ENCODE measurements at places on chromosomes 7 and 10.

DNA sequence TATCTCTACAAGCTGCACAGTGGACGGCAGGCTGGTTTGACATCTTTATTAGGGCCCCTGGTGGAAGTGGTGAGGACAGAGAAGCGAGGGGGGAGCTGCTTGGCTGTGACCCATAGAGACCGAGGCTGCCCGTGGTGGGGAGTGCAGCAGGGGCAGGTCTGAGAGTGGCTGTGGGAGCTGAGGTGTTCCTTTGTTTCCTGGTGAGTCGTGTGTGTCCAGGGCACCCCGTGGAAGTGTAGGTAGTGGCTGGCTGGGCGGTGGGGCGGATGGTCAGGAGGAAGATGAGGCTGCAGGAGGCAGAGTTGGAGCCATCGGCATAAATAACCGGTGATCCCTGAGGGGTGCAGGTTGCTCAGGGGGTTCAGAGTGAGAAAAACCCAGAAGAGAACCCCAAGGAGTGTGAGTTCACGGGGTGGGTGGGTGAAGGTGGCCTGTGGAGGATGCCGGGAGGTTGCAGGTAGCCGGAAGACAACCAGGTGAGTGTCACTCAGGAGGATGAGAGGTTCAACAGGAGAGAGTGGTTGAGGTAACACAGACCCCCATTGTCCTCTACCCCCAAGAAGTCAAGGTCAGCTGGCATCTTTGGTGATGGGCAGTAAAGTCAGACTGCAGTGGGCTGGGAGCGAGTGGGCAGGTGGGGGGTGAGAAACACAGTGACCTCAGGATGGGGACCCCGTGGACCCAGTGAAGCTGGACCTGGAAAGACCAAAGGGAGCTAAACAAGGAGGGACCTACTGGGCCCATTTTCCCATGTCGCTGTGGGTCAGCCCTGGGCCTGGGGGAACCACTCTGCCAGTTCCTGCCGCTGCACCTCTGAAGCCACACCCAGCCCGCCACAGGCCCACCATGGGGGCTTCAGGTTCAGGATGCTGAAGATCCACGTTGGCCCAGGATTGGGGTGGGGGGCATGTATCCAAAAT is 7.8 kb downstream of the ATP6V0E2 start:
- peak; percentile 1 for DNase-seq

DNA sequence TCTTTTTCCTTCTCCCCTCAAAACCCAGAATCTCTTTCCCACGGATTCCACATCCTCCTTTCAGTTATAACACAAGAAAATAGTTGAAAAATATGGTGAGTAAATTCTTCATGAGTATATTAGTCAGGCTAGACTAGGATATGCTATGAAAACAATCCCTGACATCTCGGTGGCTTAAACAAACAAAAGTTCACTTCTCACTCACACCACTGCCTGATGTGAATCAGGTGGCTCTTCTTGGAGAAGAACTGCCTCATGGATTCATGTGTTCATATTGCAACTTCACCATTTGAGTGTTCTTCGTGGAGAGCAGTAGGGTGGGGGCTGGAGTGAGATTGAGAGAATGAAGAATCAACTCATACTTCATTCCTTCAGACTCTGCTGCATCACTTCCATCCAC is 204.1 kb downstream of the PHF14 start:
- no peak for DNase-seq

DNA sequence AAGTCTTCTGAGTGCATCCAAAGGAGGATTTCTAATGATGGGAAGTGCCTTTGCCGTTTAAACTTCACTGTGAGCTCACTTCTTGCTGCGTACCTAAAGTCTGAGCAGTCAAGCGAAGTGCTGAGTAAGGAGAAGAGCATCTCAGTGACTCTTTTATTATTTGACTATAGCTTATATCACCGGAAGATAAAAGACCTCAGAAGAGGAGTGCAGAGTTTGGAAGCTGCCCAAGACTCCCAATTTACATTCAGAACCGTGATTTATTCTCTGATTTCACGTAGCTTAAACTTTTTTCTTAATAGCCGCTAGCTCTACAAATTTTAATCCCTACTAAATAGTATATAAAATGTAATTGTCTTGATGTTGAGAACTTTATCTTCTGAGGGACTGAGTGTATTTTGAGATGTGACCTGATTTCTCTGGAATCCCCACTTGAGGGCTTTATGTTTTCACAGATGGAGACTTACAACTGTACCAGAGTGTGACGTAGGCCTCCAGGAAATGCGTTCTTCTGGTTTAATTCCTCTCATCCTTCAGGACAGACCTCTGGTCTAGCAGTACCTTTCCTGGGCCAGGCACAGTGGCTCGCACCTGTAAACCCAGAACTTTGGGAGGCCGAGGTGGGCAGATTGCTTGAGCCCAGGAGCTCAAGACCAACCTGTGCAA is 51.1 kb downstream of the CAMK1D start:
- DNase-seq: no peak

- DNase-seq: no peak
Observed at GRCh38 chr7:70953331-70953741, 178.6 kb upstream of the GALNT17 start.

DNA sequence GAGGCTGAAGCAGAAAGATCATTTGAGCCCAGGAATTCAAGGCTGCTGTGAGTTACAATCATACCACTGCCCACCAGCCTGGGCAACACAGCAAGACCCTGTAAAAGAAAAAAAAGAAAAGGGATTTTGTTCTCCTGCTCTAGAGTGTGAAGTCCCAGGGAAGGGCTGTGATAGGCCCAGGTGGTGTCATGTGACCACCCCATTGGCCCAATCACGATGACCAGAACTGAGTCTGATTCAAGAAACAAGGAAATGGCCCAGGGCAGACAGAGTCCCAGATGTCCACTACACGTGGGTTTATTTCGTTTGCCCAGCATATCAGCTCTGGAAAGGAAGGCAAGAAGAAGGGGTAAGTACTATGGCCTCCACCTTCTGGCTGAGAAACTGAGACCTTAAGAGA is 81.3 kb upstream of the CUX1 start:
- no peak for DNase-seq

- no peak for DNase-seq
Observed at GRCh38 chr10:30098629-30099028, 39.2 kb upstream of the JCAD start.

DNA sequence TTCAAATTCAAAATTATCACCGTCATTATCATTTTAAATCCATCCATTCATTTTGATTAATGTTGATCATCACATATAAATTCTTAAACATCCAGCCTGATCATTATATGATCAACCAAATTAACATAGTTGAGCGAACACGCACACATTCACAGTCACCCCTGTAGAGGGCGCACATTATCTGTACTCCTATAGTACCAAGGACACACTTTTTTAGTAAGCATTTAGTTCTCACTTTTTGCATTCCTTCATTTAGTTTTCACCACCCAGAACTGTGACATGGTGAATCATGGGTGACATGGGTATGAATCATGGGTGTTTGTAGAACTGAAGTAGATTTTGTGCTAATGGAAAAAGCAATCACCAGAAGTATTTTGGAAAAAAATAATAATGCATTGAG is 26.0 kb upstream of the ZNF735 start:
- DNase-seq: no peak

DNA sequence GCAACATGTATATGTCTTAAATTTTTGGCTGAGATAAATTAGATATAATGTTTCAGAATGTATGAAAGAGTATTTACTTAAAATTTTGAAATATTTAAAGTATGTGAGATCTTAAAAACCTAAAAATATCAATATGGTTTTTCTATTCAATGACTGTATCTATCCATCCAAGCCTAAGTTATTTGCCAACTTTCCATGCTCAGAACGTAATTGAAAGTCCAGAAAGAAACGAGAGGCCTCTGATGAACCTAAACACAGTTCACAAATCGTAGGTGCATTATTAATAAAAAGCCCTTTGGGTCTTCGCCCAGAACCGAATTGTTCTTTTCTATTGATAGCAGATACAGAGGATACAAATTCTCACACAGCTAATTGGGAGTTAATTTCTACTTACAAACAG is 6.5 kb downstream of the SVIL start:
- no peak for DNase-seq

GRCh38 chr10:75395066-75395931 is 6.3 kb downstream of the ZNF503 start:
- peak; percentile 60 for DNase-seq

DNA sequence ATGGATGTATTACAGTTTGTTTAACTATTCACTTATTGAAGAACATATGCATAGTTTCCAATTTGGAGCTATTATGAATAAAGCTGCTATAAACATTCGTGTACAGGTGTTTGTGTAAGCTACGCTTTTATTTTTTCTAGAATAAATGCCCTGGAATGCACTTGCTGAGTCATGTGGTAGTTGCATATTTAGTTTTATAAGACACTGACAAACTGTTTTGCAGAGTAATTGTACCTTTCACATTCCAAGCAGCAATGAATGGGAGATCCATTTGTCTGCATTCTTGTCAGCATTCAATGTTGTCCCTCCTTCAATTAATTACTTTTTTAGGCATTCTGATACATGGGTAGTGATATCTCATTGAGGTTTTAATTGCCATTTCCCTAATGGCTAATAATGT is 373.6 kb upstream of the GHITM start:
- DNase-seq: no peak

GRCh38 chr7:22720791-22721786 is 5.9 kb upstream of the IL6 start:
- no peak for DNase-seq

DNA sequence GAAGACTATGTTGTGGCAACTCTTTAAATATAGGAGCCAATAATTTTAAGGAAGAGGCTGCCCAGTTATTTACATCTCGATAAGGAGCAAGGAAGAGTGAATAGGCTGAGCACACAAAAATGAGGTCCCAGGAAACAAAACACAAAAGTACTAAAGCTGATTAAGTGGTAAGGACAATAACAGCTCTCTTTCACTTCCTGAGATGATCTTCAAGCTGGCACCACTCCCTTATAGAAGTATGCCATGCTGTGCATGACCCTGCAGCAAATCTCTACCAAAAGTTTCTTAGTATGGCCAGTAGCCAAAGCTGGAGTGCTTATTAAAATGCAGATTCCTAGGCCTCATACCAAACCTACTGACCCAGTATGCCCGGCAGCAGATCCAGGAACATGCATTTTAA is 39.7 kb downstream of the CADPS2 start:
- no peak for DNase-seq

DNA sequence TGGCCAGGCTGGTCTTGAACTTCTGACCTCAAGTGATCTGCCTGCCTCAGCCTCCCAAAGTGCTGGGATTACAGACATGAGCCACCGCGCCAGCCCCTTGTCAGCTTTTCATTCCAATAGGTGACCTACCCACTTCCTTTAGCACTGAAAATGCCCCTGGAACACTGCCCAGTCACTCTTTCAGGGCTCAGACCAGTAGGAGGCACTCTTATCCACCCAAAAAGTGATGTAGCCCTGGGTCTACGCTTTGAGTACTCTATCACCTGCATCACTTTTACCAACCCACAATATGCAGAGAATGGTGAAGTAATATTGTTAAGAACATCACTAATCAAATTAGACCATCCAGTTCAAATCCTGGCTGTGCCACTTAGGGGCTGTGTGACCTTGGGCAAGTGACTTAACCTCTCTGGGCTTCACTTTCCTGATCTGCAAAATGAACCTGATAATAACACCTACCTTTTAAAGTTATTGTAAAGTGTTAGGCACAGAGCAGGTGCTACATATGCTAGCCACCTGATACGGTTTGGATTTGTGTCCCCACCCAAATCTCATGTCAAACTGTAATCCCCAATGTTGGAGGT is 5.2 kb downstream of the CALN1 start:
- no peak for DNase-seq

DNA sequence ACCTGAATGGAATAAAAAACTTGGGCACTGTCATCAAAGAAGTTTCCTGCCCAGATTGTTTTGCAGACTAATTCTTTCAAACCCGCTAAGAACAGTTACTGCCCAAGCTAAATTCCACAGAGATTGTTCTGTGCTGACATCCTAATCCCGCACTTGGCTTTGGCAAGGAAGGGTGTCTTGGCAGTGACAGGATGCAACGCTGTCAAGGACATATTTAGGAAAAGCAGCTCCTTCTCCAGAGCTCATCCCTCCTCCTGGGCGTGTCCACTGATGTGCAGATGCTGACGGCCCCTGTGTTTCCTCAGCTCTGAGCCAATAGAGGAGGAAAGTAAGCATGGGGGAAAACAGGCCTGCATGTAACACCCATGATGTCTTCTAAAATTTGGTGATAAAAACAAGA is 74.2 kb downstream of the EEPD1 start:
- no peak for DNase-seq

- no peak for DNase-seq
Observed at GRCh38 chr10:65396997-65397396, 1528.8 kb upstream of the LRRTM3 start.

GRCh38 chr7:4024133-4024532 is 658.0 kb upstream of the FOXK1 start:
- no peak for DNase-seq

GRCh38 chr7:80468931-80469714 is 42.7 kb downstream of the GNAT3 start:
- DNase-seq: no peak

DNA sequence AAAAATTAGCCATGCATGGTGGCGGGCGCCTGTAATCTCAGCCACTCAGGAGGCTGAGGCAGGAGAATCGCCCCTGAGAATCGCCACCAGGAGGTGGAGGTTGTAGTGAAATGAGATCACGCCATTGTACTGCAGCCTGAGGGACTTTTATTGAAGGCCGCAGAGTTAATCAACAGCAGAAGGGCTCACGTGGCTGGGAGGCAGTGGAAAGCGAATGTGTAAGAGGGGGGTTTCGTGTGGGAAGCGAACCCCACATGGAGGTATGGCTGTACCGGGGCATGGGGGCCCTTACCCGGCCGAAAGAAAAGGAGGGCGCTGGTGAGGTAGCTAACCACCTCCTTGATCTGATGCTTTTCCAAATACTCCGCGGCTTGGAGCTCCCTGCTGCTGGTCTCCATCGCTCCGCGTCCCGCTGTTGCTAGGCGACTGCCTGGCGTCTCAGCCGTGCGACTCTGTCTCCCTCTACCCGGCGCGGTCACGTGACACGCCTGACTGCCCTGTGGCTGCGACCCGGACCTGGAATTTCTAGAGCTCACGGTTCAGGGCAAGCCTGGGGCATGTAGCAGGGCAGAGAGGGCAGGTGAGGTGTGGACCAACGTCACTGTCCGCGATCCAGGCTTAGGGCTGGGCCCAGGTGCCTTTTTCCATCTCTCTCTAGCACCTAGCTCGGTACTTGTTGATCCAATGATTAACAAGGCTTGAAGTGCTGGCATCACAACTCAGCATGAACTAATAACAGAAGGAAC is at the start of gene EFCAB10:
EFCAB10 (minus strand) TSS at position 428 of the 746 bp plus-strand sequence; CDS start at position 398, 30 bp downstream.
- peak; percentile 51 for DNase-seq

GRCh38 chr7:2971914-2972834 is 71.5 kb downstream of the CARD11 start:
- DNase-seq: no peak

- no peak for DNase-seq
Observed at GRCh38 chr10:121494296-121494695, 103.9 kb downstream of the FGFR2 start.

DNA sequence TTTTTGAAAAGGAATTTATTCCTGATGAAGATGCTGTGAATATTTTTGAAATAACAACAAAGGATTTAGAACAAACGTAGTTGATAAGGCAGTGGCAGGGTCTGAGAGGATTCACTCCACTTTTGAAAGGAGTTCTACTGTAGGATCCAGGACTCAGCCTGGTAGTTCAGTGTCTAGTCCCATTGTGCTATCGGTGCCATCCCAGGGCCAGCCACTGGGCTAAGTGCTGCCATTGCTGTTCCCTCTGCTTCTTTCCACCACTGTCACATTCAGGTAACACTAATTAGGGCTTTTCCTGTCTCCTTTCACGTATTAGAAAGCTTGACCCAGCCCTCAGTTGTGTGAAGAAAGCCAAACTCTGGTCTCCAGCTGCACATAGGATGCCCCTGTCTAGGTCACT is 177.3 kb downstream of the TEX36 start:
- no peak for DNase-seq
